HT1080 (cell line): ENCODE measurements at places on chromosomes 1 and 21. TPM values are rescaled to one million over a fixed set of nuclear protein-coding genes. Genes with fewer than 3 reads are reported as not detected.
A peak's percentile ranks its signal among the peaks of the same experiment; 100 is the strongest.

DNA sequence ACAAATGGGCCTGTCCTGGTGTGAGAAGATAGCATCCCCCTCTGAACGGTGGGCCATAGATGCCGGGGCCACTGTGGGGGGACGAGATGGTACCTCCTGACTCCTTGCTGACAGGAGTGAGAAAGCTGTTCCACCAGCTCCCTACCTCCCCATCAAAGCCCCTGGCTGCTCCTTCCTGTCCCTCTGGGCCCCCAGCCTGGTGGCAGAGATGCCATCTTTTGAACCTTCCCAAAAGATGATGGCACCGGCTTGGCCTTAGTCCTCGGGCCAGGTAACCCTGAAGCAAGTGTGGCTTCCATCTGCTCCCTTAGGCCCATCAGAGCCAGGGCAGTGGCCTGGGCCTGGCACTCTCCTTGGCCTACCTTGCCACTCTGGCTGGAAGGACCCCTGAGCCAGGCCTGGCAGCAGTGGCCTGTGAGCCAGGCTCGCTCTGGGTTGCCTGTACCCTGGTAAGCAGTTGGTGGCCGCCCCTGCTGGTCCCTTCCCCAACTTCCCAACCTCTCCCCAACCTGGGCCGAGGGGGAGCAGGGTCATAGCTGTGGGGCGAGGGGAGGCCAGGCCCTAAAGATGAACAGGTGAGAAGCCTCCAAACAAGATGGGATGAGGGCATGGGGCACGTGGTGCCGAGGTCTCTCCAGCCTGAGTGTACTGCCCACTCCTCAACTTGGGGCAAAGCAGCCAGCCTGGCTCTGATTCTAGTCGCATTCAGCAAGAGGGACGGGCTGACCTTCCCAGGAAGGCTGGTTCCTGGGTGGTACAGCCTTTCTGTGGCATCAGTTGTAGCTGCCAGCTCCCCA, 34.7 kb downstream of the ZBTB17 start:
- no peak for DNase-seq

DNA sequence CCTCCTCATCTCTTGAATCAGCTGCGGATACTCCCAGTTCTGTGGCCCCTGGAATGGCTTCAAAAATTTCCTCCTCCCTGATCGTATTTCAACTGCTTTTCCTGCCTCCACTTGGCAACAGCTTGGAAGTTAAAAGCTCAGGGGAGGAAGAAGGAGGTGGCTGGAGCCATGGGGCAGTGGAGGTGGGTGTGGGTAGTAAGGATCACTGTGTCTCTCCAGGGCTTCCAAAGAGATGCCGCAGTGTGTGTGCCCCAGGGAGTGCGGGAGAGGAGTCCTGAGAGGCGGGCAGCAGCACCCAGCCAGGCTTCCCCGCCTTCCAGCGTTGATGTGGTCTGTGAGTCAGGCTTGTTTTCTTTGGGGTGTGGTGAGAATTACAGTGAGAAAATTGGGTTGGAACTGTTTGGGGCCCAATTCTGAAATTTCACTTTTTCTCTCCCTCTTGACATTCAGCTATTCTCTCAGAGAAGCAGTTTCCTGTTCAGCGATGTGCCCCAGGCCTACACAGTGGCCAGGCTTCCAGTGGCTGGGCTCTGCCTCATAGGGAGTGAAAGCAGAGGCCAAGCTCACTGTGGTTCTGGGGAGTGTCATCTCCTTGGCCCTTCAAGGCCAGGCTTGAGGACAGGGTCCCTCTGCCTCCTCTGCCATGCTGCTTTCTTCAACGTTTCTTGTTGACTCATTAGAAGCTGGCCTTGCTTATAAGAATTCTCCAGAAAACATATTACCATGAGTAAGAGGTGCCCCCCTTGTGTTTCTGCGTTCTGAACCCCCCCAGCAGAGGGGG, 69.0 kb downstream of the PGM1 start:
- peak; percentile 93 for DNase-seq

GRCh38 chr1:58249737-58250586, 296.6 kb downstream of the OMA1 start:
- peak; percentile 44 for DNase-seq

DNA sequence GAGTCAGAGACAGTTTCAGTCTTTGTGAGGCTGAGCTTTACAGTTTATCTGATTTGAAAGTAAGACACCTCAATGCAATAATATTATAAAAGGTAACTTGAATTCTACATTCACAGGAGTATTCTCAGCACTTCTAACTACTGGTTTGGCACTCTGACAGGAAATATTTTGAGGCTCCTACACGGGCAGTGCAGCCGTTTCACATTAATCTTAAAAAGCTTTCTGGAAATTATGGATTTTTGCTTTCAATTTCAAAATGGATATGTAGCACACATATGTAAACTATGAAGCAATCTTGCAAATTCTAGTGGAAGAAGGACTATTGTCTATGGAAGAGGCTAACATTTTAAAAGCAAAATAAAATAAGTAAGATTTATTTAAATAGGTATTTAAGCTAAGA, 262.9 kb upstream of the SNX7 start:
- DNase-seq = no peak

- no peak for DNase-seq
Observed at GRCh38 chr21:35682904-35683549, 377.3 kb downstream of the SETD4 start.

- no peak for DNase-seq
Observed at GRCh38 chr1:29972421-29973053, 736.2 kb downstream of the PTPRU start.

DNA sequence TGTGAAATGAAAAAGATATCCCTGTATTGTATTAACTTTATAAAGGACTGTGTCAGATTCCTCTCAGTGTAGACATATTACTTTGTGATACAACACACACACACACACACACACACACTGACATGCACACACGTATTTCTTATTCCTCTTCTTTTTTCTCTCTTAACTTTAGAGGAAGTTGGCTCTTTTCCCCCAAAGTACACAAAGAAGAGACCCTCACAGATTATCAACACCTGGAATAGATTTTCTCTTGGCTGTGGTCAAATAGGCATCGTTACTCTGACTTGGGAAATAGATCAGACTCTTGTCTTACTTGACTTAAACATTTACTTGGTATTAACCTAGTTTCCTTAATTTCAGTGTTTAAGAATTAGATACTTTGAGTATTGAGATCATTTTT, 792.8 kb downstream of the ADGRL2 start:
- DNase-seq = no peak

DNA sequence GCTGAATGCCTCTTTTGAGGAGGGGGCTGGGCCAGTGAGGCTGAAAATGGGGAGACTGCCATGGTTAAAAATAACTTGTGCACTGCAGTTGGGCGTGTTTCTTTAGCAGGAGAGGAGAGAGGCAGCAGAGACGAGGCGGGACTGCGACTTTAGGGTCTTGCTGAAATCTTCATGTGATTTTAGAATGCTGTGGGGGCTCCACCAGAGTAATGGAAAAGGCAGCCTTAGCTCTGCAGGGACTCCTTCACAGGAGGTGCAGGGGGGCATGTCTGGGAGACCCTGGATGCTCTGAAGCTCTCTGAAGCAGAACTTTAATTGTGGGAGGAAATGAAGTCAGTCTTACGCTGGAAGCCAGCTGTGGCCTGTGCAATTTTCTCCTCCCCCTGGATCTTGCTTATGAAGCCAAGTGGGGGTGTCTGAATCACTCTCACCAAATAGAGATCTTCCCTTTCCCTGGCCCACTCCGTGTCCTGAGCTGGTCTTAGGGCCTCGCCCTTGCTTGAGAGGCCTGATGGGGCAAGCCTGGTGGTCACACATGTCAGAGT, 60.8 kb downstream of the NDUFS5 start:
- DNase-seq = peak; percentile 32

DNA sequence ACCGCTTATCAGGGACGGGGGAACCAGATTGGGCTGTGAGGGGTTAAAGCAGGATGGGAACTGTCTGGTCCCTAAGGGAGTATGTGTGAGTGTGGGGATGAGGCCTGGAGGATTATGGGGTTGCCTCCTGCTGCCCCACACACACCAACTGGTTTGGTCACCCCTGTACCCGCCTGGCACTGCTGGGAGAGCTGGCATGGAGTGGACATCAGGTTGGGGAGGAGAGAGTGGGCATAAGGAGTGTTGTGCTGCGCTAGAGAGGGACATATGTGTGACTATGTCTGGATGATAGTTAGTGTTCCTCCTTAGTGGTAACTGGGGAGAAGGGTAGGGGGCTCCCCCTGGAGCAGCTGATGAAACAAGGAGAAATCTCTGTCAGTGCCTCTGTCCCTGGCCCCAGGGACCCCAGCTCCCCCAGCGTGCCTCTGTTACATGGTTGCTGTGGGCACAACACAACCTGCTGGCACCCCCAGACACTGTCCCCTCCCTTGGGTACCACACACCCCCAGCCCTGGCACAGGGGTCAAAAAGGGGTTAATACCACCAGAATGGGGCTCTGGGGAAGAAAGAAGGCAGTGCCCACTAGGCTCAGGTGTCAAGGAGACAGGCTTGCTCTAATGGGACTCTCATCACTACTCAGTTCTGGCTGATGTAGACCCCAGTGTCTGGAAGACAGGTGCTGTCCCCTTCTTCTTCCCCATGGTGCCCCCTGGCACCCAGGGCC, 1.9 kb downstream of the ZBTB7B start:
- DNase-seq = no peak

The TBX19 gene
- 0.21 TPM in 1 of 2 replicates, not detected in the other for total RNA-seq

The CELA3B gene
- not detected in 2 replicates for total RNA-seq

The ATP1B1 gene
- 23.1 and 35.9 TPM in 2 replicates for total RNA-seq

The CD5L gene
- total RNA-seq = 0.27 TPM in 1 of 2 replicates, not detected in the other

The MANEAL gene
- 18.6 and 21.6 TPM in 2 replicates for total RNA-seq
